ENCODE measurements at places on chromosomes 16 and 17.

DNA sequence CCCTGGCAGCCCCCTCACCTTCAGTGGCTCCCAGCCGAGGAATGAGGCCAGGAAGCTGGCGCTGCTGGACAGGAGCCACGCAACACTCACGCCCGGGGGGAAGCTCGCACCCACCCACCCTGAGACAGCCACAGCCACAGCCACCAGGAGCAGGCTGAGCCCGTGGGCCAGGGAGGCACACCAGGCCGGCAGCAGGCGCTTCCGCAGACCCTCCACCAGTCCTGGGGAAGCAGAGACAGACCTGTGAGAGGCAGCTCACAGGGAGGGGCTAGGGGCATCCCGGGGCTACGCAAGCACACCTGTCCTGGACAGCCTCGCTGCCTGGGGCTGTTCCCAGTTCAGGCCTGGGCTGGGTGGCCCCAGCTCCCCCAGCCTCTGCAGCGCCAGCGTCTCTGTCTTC, 41.9 kb downstream of the PKD1 start:
- DNase-seq = no peak

DNA sequence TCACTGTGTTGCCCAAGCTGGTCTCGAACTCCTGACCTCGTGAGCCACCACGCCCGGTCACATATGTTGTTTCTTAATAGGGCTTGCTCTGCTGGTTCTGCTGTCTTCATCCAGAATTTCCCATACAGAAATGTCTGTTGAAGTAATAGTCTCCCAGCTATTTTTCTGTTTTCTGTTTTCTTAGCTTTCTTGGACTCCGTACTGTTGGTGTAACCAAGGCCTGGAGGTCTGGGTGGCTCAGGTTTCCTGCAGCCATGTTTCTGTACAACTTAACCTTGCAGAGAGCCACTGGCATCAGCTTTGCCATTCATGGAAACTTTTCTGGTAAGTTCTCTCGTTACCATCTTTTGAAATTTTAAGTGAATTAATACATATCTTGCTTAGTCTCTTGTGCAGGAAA, 2.8 kb downstream of the SF3B3 start:
- DNase-seq = no peak

DNA sequence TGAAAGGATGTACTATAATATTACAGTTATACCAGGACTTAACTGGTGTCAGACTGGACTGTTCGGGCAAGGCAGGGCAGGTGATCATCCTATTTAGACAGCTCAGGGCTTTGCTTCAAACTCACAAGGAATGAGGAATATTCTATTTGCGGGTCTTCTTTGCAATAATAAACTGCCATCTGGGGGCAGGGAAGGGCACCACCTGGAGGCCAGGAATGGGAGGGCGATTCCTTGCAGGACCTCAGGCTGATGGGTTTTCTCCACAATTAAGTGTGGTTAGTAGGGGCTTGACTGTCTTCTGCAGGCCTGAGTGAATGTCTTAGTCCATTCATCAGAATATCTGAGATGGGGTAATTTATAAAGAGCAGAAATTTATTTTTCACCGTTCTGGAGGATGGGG, 424.1 kb downstream of the CA10 start:
- DNase-seq = no peak

- no peak for DNase-seq
Measured at GRCh38 chr17:16001226-16001897, 1.7 kb downstream of the TTC19 start.

DNA sequence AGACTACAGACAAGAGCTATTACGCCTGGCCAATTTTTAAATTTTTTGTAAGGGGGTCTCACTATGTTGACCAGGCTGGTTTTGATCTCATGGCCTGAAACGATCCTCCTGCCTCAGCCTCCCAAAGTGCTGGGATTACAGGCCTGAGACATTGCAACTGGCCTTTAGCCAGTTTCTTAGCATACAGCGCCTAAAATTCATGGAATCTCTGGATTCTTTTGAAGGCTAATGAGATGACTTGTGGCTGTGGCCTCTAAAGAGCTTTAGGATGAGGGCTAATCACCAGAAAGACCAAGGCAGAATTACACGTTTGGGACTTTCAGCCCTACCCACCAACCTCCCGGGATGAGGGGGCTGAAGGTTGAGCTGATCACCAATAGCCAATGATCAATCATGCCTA, 34.6 kb downstream of the AKAP10 start:
- DNase-seq = no peak

- DNase-seq = no peak
Measured at GRCh38 chr17:59266745-59267144, 46.4 kb downstream of the GDPD1 start.

DNA sequence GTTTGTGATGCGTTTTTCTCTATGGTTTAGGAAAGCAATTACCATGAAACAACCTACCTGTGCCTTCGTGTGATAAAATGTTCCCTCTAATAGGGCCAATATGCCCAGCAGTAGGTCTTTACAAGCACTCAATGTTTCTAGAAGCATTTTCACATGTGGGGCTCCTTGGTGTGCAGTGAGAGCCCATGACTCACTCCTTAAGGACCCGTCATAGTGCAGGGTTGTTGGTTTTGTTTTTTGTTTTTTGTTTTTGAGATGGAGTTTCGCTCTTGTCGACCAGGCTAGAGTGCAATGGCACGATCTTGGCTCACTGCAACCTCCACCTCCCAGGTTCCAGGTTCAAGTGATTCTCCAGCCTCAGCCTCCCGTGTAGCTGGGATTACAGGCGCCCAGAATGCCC, 31.1 kb upstream of the ZFP90 start:
- no peak for DNase-seq

- no peak for DNase-seq
Measured at GRCh38 chr16:19940195-19940594, 55.5 kb upstream of the GPRC5B start.

DNA sequence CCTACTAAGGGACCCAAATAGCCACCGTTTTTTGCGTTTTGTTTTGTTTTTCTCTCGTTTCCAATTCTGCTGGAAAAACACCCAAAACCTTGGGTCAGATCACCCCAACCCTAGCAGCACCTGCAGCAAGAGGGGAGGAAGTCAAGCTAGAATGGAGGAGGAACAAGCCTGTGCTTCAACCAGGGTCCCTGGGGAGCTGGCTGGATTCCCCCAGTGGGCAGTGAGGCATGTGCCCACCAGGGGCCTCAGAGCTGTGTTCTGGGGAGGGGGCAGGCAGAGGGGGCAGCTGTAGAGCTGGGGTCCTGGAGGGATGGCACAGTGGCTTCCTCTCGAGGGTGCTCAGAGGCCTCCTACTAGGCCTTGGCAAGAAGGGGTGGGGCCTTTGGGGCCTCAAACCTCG, 6.5 kb downstream of the CD79B start:
- DNase-seq = no peak

- DNase-seq = no peak
Measured at GRCh38 chr17:59620064-59620359, 317 bp downstream of the CLTC start.

DNA sequence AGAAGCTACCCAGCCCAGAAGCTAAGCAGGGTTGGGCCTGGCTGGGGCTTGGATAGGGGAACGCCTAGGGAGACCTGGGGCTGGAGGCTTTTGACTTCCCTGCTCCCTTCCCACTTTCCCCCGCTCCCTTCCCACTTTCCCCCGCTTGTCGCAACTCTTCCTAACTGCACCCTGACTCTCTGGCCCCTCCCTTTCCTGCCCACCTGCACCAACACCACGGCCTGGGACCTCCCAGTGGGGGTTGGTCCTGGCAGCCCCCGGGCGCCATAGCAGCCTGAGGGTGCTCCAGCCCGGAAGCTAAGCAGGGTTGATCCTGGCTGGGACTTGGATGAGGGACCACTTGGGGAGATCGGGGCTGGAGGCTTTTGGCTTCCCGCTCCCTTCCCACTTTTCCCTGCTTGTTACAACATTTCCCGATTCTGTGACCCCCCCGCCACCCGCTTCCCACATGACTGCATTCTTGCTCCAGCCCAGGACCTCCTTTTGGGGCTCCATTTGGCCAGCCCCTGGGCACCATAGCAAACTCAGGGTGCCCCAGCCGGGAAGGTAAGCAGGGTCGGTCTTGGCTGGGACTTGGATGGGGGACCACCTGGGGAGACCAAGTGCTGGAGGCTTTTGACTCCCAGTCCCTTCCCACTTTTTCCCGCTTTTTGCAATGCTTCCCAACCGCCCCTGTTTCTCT, 2287.0 kb downstream of the TP53TG3F start:
- DNase-seq = no peak

GRCh38 chr16:47624563-47624962, 163.4 kb downstream of the PHKB start:
- DNase-seq = no peak

GRCh38 chr16:87725596-87726235, 40.1 kb downstream of the KLHDC4 start:
- peak; percentile 48 for DNase-seq

DNA sequence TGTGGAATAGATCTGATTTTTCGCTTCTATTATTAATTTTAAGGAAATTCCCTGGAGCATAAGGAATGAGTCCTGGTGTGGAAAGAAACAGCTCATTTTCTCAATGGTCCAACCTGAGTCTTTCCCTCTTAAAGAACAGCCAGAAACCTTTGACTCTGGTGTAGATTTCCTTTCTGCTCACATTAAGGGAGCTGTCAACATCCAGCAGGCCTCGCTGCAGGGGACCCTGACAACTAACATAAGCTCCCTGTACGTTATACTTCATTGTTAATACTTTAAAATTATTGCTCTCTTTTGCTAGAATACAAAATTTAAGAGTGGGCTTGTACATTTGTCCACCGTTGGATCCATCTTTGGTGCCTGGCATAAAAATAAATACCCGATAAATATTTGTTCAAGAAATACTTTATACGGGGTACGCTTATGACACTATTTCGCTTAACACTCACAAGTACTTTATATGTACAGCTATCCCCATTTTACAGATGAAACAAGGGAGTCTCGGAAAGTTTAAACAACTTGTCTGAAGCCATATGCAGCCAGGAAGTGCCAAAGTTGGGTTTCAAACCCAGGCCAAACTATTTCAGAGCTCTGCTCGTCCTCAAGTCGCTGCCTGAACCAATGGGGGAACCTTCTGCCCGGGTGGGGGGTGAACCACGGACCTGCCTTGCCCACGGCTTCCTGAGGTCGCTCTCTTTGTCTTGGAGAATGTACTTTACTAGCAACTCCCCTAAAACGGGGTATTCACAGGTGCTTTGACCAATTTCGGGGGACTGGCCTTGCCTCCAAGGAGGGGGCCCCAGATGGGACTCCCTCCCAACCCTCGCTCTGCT, 611 bp downstream of the SMARCE1 start:
- DNase-seq = peak; percentile 33

DNA sequence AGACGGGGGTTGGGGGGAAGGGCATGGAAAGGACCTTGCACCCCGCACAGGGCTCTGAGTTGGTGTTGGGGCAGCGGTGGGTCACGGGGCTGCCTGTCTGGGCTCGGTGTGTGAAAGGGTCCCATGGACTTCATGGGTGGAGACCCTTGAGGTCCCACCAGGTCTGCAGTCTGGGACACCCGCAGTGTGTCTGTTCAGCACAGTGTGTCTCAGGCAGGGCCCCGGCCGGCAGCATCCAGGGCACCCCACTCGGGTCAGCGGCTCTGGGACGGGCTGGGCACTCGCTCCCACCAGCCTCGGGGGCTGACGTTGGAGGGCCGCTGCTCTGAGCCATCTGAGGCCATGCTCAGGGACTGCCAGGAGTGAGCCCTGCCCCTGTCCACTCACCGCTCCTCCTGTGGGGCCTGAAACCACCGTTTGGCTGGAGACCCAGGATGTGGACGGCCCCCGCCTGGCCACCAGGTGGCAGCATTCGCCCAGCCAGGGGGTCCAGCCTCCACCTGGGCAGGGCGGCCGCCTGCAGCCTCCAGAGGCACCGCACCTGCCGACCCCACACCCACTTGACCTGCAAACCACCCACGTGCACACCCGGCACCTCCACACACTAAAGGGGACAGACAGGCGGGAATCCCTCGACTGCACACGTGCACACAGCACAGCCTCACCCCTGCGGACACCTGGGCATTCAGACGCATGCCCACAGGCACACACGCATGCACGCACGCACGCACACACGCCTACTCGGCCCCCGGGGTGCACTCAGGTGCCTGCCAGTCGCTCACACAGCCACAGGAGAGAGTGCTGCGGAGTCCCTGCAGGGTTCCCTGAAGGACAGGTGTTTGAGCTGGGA, 10.1 kb upstream of the ZFPM1 start:
- peak; percentile 61 for DNase-seq

DNA sequence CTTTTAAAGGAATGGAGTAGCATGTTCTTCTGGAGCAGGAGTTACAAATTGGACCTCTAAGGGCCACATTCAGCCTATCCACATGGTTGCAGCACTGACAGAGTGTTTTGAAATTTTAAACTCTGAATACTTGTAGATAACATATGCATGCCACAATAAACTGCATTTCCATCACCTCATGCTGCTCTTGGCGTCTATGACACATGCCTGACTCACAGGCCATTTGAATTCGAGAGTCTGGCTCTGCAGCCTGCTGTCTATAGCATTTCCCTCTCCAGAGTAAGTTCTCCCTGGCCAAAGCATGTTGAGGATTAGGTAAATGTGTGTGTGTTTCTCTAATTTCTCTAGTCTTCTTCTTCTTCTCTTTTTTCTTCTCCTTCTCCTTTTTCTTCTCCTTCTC, 28.7 kb upstream of the MYOCD start:
- no peak for DNase-seq

DNA sequence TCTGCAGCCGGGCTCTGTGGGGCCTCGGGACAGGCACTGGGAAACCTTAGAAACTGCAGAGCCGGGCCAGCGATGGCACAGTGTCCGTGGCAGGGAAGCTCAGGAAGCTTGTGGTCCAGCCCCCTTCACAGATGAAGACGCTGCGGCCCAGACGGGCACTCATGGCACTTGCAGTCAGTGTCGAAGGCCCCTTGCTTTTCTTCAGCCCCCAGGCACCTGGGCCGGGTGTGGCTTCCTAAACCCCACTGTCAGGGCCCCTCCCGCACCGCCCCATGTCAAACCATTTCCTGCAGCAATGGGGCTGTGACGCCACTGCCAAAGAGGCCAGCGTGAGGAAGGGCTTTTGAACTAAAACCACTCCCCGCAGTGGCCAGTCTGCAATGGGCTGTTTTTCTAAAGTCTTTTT, 164.0 kb downstream of the LAT start:
- DNase-seq = no peak

- DNase-seq = no peak
Measured at GRCh38 chr16:87288753-87289362, 28.3 kb downstream of the C16orf95 start.

DNA sequence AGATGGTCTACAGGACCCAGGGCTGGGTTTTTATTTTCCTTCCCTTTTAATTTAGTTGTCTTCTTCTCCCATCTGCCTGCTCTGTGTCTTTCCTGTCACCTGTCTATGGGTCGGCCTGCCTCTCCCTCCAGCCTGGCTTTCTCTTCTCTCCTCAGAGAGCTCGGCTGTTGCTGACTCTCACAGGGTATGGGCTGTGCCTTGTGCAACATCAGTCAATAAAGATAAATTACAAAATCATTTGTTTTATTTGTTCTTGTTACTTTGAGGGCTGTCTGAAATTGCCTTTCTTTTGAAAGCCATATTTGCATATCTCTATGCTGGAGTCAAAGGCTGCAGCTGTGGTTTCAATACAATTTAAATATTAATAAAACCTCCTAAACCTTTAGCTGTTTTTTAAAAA, 15.6 kb downstream of the RND2 start:
- no peak for DNase-seq

GRCh38 chr17:76816590-76817135, 51.5 kb upstream of the MGAT5B start:
- DNase-seq = peak; percentile 79

- no peak for DNase-seq
Measured at GRCh38 chr16:88328313-88328980, 54.3 kb upstream of the ZNF469 start.

All from SHP77 (cell line).